ENCODE measurements at places on chromosomes 5 and 9.

DNA sequence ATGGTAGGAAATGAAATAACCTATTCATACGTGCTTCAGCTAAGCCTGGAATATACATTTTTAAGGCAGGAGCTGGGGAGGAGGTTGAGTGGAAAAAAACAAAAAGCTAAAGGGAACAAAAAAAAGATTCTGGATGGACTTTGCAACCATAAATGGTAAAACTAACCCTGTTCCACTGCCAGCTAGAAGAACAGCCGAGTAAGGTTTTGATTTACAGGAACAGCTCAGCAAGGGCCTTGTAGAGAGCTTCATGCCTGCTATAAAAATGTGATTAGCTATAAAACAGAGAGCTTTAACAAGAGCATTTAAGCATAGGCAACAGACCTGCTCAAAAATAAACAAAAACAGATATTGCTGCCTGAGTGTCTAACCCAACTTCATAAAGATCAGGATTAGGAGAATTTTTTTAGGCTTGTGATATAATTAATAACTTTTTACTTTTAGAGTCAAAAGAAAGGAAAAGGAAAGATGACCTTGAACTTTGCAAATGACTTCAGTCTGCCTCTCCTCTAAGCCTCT is 194.8 kb downstream of the FBXL7 start:
- DNase-seq, result no peak

DNA sequence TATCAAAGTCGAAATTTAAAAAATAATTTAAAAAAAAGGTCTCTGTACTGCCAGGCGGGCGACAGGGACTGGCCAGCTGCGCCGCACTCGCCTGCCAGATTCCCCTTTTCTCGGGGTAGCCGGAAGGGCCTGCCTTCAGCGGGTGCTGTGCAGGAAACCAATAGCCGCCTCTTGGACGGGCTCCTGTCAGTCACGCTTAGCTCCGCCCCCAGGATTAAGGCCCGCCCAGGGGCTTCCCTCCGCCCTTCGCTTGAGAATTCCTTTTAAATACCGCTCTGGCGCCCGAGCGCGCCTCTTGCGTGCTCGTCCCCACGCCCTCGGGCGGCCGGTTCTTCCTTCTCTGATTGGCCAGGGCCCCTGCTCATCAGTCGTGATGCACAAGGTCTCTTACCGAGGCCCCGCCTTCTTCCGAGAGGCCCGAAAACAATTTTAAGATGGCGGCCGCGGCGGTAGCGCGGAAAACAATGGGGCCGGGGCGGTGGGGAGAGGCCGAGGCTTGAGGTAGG is at the start of gene MAML1:
MAML1 (plus strand) TSS at position 411 of the 506 bp plus-strand sequence. CDS start 291 bp downstream, outside the sequence.
- peak; percentile 86 for DNase-seq

GRCh38 chr9:99753436-99753835 is 68.2 kb upstream of the NR4A3 start:
- DNase-seq, result no peak

- DNase-seq, result no peak
Observed at GRCh38 chr9:81871695-81872094, 56.5 kb upstream of the SPATA31D4 start.

DNA sequence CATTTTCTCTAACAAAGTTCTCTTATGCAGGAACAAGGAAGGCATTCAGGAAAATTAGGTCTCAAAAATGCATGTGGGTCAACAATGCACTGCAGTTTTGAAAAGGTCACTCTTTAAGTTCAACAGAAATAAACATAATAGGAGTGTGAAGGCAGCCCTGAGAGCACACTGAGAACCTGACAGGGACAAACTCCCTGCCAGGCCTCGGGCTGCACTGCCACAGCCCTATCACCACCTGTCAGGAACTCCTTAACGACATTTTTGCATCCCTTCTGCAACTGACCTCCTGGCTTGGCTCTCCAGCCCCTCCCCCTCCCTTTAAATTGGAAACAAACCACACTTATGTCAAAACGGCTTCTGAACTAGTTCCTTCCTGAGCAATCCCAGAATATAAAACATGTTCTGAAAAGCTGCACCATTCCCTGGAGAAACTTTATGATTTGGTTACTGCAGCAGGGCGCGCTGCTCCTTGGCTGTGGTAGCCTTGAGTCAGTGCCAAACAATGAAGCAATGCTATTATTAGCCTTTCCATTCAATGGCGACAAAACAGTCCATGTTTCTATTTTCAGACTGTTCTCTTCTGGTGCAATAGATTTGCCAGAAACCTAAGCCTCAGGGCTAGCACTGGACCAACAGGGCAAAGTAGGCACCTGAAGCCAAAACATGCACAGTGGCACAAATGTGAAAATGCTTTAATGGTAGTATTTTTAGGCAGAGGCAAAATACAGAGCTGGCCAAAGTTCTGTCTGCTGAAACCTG is 160.1 kb upstream of the ZNF608 start:
- no peak for DNase-seq

GRCh38 chr9:38334234-38334633 is 58.3 kb upstream of the ALDH1B1 start:
- DNase-seq, result no peak

DNA sequence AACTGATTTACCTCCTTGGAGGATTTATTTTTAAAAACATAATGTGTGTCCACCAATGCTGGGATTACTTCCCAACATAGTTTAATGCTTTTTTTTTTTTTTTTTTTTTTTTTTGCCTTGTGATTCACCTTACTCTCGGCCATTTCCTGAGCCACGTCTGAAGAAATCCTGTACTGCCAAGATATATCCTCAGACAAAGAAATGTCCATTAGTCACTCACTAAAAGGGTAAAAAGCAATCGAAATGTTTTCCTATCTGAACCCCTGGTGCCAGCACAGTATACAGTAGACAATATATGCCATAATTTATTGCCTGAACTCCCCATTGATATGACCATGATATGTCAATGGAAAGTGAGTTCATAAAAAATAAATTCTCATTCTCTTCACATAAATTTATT is 344.1 kb downstream of the BNC2 start:
- no peak for DNase-seq

DNA sequence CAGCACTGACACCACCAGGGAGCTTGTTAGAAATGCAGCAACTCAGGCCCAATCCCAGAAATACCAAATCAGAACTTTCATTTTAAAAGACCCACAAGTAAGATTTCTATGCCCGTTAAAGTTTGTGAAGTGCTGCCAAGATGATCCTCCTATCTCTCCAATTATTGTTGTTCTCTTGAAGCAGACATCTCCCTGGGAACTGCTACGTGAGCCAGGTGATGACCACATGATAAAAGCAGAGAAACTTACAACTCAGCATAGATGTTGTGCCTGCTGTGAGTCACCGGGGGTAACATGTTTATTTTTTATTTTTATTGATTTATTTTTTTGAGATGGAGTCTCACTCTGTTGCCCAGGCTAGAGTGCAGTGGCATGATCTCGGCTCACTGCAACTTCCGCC is 34.4 kb downstream of the GCNT4 start:
- DNase-seq, result no peak

- DNase-seq, result peak; percentile 2
Observed at GRCh38 chr5:91499943-91500531, 116.9 kb upstream of the ARRDC3 start.

GRCh38 chr5:54991416-54991815 is 6.0 kb upstream of the ESM1 start:
- DNase-seq, result no peak

DNA sequence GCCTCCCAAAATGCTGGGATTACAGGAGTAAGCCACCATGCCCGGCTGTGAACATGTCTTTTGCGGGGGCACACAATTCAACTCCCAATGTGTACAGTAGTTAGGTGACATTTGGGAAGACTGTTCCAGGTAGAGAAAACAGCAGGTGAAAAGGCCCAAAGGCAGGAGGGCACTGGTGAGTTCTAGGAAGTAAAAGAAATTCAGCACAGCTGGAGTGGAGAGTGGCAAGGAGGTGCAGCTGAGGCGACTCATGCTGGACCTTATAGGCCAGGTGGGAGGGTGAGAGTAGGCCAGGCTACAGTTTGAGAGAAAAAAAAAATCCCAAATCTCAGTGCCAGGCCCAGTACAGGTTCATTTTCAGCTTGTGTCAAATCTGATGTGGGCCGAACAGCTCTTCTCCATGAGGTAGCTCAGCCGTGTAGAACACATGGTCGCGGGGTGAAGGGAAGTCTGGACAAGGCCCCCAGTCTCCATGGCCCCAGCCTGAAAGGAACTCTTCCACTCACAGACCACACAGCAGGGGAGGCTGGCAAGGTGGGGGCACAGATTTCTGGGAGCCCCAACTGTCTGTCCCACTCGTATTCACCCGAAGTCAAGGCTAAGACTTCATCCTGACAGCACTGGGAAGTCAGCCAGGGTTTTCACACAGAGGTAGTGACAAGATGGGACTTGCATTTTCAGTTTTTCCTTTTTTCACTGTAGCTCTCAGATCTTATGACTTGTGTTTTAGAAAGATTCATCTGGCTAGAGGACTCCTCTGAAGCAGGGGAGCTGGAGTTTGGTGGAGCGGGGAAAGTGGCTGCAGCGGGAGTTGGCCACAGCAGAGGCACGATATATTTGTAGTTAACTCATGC is 4.5 kb upstream of the HNRNPAB start:
- DNase-seq, result no peak

DNA sequence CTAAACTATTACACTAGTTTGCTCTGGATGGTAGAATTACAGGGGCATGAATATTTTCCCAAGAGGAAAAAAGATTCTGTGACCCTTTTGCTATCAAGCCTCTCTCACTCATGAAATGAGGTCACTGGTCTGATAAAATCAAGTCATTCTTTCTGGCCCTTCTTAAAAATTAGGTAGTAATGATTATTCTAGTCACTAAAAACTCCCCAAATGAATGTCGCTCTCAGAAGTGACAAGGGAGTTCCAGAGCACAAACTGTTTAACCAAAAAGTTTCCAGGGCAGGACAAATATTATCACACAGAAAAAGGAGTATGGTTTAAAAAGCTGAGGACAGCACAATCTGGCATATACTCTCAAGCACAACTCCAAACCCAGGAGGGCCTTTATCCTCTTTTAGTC is 12.5 kb downstream of the ERMP1 start:
- DNase-seq, result no peak

DNA sequence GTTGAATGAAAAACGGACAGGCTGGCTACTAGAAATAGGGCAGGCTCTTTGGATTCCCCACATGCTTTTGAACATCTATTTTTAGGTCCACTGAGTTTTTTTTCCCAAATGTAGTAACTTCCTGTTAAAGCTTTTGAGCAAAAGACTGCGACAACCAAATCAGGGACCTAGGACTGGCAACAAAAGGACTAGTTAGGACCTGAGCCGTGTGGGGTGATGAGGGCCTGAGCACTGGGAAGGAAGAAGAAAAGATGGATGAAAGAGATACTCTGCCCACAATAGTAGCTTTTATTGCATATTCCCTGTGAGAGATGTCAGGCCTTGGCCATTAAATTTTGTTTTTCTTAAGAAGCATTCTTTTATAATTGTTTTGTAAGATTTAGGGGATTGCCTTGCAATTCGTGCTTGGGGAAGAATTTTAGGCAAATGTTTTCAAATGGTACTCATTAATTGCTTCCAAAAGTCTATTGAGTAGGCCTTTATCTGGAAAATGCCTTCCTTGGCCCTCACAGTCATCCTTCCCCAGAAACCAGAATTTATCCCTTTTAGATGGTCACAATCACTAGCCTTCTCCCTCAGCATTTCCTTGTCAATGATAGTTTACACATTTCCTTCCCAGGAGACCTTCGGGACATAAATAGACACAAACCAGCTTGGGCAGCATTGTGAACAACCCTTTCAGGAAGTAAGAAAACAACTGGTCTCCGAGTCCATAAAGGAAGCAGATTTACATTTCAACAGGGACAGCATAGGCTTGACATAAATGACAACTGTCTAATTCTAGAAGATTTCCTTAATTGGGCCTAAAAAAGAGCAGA is 166.5 kb downstream of the RMI1 start:
- DNase-seq, result no peak

DNA sequence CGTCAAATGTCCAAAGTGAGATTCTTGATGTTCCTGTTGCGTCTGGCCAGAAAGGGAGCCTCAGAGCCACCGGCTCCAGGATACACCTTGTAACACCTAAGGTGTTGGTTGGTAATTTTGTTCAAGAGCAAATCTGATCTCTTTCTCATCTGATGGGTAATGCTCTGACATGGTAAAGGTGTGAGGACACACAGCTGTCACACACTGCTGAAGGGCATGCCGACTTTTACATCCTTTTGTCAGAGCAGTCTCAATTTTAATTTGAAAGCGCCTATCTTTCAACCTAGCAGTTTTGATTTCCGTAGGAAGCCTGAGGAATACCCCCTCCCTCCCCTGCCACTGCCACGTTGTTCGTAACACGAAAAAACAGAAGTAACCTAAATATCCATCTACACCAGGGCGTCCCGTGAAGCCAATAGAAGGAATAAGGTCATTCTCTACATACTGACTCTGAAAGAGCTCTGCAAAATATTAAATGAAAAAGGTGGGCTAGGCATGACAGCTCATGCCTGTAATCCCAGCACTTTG is 57.4 kb downstream of the TSTD2 start:
- DNase-seq, result no peak

GRCh38 chr5:125874057-125874456 is 549.2 kb upstream of the GRAMD2B start:
- DNase-seq, result no peak

- DNase-seq, result no peak
Observed at GRCh38 chr5:143652108-143652700, 159.8 kb upstream of the HMHB1 start.

DNA sequence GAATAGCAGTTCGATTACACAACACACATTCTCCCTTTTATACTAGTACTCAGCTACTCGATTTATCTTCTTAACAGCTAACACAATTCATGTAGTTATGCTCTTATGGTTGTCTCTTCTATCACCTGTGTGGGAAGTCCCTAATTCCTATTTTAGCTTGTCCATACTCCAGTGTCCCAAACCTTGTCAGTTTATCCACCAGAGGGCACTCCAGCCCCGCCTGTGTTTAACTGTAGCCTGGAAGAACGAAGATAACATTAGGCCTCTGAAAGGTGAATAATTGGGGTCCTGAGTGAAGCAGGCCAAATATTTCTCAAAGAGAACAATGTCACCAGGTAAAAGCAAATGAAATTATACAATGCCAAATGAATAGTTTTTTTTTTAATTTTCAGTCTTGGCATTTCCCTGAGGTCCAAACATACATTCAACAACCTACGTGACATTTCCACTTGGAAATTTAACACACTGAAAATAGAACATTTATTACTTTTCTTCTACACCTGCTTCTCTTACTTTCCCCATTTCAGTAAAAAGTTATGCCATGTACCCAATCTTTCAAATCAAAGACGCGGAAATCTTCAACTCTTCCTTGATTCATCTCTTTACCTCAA is 560.7 kb downstream of the HTR1A start:
- peak; percentile 15 for DNase-seq

- DNase-seq, result peak; percentile 80
Observed at GRCh38 chr9:29214154-29214689, 1640.9 kb upstream of the C9orf72 start.

DNA sequence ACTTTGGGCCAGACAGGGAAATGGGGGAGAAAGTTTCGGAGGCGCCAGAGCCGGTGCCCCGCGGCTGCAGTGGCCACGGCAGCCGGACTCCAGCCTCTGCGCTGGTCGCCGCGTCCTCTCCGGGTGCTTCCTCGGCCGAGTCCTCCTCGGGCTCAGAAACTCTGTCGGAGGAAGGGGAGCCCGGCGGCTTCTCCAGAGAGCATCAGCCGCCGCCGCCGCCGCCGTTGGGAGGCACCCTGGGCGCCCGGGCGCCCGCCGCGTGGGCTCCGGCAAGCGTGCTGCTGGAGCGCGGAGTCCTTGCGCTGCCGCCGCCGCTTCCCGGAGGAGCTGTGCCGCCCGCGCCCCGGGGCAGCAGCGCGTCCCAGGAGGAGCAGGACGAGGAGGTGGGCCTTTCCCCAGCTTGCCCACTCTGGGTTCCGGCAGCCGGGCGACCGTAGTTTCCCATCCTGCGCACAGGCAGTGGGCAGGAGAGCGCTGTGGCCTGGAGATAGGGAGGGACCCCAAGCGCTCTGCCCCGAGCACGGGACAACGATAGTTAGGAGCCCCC is 516 bp downstream of the MAST4 start:
- no peak for DNase-seq

Data from NCI-H187 treated with DMSO at 0.1 percent for 48 hours (cell line).